ENCODE measurements at places on chromosomes 4 and X. TPM values are rescaled to one million over a fixed set of nuclear protein-coding genes. Genes with fewer than 3 reads are reported as not detected.

- no peak for DNase-seq
Observed at GRCh38 chr4:84563002-84563401, 19.9 kb upstream of the CDS1 start.

DNA sequence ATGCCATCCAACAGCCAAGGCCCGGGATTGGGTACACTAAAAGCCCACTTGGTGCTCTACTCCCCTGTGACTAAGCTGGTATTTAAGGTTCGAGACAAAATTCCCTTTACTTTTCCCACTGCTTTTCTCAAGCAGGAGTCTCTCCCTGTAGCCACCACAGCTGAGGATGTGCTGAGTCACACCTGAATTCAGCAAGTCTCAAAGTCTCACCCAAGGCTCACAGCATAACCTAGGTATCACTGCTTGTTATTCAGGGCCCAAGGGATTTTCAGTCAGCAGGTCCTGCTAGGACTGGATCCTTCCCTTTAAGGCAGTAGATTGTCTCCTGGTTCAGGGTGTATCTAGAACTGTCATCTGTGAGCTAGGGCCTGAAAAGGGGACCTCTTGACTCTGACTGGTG, 39.2 kb downstream of the FMR1NB start:
- DNase-seq = no peak

The CYBB gene
- 47.3 TPM for total RNA-seq

GRCh38 chr4:182547435-182547834, 304.2 kb downstream of the TENM3 start:
- DNase-seq = no peak

- no peak for DNase-seq
Observed at GRCh38 chr4:41294445-41295062, 37.8 kb downstream of the UCHL1 start.

DNA sequence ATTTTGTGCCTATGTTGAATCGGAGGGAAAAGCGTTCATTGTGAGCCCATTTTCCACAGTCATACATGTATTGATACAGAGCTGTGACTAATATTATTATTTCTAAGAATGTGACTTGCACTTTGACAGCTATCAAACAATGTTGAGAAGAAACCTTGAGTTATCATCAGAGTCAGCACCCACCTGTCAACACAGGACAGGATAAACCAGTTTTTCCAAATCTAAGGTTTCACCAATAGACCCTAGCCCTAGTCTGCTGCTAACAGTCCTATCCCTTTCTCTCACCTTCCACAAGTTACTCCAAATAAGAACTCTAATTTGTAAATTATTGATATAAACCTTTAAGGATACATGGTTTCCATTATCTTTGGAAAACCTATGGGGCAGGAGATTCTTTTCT, 47.7 kb upstream of the DHX15 start:
- DNase-seq = no peak

The ALG13 gene
- total RNA-seq = 89.5 TPM

GRCh38 chr4:25792876-25793275, 69.9 kb downstream of the SEL1L3 start:
- DNase-seq = no peak

The UCHL1 gene
- 205 TPM for total RNA-seq

GRCh38 chr4:7886007-7886973, 53.4 kb downstream of the AFAP1 start:
- no peak for DNase-seq

DNA sequence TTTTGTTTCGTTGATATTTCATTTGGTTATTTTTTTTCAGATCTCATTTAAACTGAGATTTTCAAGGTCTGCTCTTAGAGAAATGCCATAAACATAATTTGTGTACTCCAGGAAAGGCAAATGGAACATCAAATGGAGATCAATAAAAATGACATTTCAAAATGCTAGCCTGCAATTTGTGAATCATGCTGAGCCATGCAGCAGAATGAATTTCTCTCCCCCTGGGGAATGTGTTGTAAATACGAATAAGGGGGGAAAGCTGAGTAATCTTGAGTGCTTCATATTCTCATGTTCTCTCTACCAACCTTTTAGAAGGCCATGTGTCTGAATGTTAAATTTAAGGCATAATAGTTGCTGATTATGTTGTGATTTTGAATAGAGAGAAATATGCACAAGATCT, 7.8 kb downstream of the ZCCHC4 start:
- DNase-seq = no peak

DNA sequence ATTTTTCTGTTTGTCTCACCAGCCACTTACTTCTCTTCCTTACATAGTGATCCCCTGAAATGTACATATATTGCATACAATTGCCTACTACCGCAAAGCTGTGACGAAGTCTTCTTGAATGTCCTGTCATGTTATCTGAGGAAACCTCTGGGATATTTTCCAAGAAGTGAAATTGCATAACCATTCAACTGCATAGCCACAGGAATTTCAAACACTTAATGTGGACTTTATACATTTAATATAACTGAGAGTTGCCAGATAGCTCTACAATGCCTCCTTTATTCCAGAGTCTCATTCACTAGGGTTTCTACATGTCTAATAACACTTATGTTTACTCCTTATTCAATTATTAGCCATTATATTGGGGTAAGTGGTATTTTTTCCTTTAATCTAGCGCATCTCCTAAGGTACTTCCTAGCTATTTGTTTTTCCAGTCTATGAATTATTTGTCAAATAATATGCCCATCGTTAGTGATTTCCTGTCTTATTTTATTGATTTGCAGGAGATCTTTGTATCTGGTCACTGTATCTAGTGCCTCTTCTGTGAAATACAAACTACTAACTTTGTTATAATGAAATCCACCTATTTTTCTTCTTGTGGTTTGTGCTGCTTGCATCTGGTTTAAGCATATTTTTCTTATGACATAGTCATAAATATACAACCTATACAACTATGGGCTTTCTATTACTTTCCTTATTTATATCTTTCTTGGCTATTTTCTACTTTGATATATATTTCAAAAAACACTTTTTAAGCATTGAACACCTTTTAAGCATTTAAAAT, 69.2 kb upstream of the GRID2 start:
- no peak for DNase-seq

DNA sequence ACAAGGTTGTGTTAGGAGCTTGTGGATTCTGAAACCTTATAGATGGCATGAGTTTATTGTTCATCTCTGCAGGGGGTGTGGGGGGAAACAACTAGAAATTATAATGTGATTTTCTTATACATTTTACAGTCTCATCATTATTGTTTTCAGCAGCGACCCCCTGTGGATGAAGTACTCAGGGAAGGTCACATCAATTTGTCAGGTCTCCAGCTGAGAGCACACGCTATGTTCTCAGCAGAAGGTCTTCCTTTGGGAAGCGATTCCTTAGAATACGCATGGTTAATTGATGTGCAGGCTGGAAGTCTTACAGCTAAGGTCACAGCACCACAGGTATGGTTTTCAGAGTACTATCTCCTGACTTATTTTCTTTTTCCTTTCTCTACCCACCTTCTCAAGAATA, 72.2 kb downstream of the BLTP1 start:
- no peak for DNase-seq

DNA sequence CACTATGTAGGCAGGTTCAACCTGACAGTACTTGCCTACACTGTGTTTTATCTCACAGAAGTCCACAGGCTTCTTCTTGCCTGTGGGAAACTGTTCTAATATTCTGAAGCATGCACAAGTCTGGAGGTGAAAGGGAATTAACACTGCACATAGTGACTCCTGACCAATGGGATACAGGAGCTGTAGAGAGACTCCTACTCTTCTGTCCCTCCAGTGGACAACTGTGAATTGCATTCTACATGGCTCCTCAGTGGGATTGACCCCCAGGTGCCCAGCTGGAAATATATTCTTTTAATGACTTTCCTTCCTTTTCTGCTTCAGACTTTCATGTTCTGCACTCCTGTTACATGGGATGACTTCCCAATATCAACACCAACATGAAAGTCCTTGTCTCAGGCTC, 8.2 kb upstream of the YIPF6 start:
- no peak for DNase-seq

DNA sequence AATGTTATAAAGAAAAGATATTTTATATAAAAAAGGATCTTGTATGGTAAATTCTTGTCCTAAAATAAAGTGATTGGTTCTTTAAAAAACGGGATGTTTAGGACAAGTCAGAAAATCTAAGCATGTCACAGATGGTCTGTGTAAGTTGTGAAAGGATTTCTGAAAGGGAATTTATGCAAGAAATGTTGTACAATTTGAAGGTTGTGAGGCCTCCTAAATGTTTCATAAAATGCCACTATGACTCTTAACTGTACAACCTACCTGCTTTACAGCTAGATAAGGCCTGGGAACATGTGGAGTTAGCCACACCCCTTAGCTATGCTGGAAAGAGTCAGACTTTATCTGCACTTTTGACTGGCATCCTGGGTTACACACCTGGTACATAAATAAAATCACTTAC, 951.5 kb upstream of the POU3F4 start:
- DNase-seq = no peak

- no peak for DNase-seq
Observed at GRCh38 chrX:9349572-9350494, 115.0 kb upstream of the TBL1X start.

DNA sequence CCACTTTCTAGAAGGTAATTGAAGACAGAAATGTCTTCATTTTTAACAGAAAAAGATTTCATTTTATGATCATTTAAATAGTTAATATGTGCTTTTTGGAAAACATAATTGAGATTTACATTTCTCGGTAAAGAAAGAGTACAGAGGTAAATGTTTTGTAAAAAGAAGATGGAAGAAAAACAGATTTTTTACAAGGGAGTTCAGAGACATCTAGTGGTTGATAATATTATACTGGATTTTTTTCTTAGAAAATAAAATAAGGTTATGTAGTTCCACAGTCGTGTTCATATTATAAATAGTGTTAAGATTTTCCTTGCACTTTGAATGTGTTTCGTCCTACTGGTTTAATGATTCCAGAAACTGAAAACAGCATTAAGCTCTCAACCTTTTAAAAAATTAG, 60.6 kb downstream of the SMARCA1 start:
- no peak for DNase-seq

DNA sequence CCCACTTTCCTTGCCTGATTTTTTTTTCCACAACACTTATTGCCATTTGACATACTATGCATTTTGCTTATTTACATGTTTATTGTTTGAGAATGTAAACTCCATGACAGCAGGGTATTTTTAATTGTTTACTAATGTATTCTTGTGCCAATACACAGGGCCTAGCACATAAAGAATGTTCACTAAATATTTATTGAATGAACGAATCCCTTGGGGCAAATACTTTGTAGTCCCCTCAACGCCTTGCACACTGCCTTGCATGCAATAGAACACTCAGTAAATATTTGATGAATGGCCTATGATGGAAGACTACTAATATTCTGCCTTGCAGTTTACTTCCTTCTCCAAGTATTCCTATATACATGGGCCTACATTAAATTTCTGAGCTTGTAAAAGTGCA, 1.4 kb upstream of the PRPS1 start:
- no peak for DNase-seq

The P2RY10 gene
- total RNA-seq = 2.9 TPM

- DNase-seq = no peak
Observed at GRCh38 chr4:175951794-175952193, 113.8 kb upstream of the WDR17 start.

The SLC49A3 gene
- total RNA-seq = 21.1 TPM

- DNase-seq = no peak
Observed at GRCh38 chr4:60794372-60794771, 405.8 kb upstream of the ADGRL3 start.

GRCh38 chr4:176034499-176034898, 31.1 kb upstream of the WDR17 start:
- DNase-seq = no peak

DNA sequence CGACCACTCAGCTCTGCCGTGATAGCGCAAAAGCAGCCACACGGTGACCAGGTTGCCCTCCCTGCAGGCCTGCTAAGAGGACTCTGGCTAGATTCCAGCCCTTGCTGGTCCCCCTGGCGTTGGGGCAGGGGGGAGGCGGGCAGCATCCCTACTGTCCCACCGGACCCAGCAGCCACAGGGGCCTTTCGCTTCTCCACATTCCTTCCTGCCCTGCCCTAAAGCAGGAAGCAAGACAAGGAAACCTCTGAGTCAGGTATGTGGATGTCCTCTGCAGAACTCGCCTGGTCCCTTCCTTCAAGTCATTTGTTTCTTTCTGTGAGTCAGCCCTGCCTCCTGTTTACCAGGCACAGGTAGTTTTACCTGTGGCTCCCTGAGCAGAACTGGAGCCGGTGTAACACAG, 60.2 kb upstream of the CLDN34 start:
- no peak for DNase-seq

GRCh38 chr4:185722029-185722316, 90.0 kb downstream of the SORBS2 start:
- no peak for DNase-seq

DNA sequence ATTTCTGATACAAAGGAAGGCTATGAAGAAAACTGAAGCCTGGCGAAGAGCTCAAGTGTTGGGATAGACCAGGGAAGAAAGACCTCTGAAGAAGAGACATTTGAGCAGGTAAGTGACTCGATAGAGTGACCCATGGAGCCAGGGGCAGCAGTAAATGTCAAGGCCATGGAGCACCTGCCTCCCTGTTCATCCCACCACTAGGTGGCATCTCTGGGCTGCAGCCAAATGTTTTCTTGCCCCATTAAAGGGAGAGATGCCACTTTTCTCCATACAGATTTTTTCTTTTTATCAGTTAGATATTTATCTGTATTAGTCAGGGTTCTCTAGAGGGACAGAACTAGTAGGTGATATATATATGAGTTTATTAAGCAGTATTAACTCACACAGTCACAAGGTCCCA, 4.9 kb upstream of the ZNF81 start:
- no peak for DNase-seq

DNA sequence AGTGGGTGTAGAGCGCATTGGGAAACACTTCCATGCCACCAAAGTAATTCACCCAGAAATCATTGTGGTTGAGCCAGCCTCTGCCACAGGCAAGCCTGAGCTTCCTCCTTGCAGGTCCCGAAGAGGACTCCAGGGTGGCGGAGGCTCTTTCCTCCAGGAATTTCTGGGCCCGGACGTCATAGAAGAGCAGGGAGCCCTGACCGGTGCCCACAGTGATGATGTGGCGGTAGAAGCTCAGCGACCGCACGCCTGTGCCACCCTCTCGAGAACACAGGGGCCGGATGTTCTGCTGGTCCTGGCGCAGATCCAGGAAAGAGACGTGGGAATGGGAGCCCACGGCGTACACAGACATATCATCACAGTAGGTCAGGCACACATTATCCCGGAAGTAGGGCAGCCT, 1.3 kb downstream of the DCAF12L1 start:
- DNase-seq = no peak

The ADH1C gene
- 102 TPM for total RNA-seq

DNA sequence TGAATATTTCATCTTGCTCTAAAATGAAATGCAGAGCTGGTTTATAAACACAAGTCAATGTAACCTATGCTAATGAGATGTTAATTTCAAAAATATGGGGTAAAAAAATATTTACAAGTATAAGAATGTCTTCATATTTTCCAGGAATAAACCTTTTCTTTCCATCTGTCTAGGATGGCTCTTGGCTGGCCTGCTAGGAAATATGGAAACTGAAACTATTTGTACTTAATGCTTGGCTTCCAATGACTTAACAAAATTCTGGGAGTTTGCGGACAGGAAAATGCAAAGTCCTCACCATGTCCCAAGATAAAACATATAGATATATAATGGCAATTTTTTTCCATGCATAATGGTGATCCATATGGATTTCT, 168.1 kb downstream of the SCFD2 start:
- no peak for DNase-seq

GRCh38 chrX:117972711-117973109, 143.9 kb downstream of the KLHL13 start:
- DNase-seq = no peak
